SJSA1 (cell line): ENCODE measurements at places on chromosomes 12 and 14. TPM values are rescaled to one million over a fixed set of nuclear protein-coding genes. Genes with fewer than 3 reads are reported as not detected.

OR4E1 gene
- not detected in 2 replicates for total RNA-seq

- DNase-seq, result no peak
Measured at GRCh38 chr14:21001218-21001617, 2.1 kb downstream of the SLC39A2 start.

- DNase-seq, result no peak
Measured at GRCh38 chr12:79874665-79875064, 60.2 kb downstream of the PPP1R12A start.

DNA sequence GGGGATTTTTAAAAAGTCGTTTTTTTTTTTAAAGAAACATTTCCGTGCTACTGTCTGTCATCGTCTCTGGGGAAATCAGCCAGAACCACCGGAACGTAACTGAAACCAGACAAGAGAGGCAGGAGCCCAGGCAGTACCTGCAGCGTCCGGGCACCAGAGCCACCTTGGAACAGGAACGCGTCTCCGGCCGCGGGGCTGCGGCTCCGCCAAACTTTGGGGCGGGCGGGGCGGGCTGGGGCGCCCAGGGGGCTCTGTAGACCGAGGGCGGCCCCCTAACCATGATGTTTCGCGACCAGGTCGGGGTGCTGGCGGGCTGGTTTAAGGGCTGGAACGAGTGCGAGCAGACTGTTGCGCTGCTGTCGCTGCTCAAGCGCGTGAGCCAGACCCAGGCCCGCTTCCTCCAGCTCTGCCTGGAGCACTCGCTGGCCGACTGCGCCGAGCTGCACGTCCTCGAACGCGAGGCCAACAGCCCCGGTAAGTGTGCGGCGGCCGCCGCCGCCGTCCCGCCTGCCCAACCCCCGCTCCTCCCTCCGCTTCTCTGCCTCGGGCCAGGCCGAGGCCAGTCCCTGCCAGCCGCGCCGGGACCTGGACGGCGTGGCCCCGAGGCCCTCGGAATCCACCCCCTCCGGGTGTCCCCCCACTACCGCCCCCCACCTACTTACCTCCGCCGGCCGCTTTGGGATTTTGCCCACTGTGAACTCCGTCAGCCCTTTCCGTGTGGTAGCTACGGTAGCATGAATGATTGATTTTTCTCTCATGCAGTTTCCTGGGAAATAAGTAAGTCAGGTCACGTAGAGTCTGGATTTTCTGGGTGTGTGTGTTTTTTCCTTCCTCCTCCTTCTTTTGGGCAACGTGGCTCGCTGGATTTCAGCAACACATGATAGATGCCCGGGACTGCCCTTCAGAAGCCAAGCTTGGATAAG lies 972 bp downstream of the SAMD4A start:
- DNase-seq, result no peak
